T follicular helper cell (primary cell): ENCODE measurements at places on chromosomes 16 and 17.

DNA sequence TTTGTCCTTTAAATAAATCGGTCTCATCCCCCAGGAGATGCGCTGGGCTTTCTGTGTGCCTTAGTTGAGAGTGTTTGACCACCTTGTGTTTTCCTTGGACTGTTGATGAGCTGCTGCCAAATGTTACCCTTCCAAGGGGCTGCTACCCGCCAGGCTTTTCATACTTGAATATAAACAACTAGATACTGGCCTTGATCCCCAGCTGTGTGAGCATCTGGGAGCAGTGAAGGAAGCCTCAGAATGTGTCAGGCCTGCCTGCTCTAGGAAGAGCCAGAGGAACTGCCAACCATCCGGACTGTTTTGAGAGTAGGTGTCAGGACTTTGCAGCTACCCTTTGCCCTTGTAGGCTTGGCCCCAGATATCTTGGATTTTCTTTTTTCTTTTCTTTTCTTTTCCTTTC is 57.8 kb downstream of the LDHD start:
- DNase-seq, result no peak

- no peak for DNase-seq
Observed at GRCh38 chr17:34081269-34081668, 173.8 kb upstream of the CCL2 start.

GRCh38 chr16:29745121-29745852 is 503 bp downstream of the C16orf54 start:
- DNase-seq, result no peak

GRCh38 chr17:43543300-43543699 is 2.8 kb downstream of the ETV4 start:
- no peak for DNase-seq

DNA sequence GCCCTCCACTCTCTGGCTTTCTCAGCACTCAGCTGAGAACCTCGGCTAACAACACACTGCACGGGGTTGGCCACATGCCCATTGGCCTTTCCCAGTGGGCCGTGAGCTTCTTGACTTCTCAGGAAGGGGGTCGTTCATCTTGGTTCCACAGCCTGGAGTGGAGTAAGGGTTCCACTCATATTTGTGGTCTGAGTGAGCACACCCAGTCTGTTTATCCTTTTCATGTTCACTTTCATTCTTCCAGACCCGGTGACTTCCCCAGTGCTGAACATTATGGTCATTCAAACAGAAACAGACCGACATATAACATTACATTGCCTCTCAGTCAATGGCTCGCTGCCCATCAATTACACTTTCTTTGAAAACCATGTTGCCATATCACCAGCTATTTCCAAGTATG is 8.2 kb downstream of the MILR1 start:
- no peak for DNase-seq

GRCh38 chr17:66635386-66636045 is 199.4 kb upstream of the CACNG5 start:
- no peak for DNase-seq
